ENCODE measurements at places on chromosomes 5 and 9.

GRCh38 chr5:72226950-72227349 is 93.1 kb downstream of the MRPS27 start:
- DNase-seq: no peak

- no peak for DNase-seq
Observed at GRCh38 chr5:14787801-14788579, 83.6 kb downstream of the ANKH start.

DNA sequence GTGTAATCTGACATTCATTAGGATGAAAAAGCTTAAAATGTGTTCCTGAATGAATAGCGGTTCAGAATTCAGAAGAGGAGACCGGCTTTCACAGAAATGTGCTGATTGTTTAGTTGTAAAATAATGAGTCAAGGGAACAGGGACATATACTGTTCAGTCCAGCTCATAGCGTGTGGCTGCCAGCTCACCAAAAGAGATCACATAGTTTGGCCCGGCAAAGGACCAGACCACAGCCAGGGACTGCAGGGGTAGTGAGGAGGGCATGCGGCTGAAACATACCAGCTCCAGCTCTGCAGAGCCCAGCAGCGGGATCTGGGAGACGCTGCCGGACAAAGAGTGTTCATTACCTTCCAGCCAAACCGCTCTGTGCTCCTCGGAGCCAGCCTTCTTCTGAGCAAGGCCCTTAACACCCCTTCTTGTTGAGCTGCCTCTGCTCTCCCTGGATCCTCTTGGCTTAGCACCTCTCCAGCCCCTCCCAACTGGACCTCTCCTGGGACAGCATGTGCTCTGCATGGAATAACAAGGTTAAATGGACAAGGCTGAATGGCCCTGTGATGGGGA is 116.8 kb upstream of the CNTLN start:
- no peak for DNase-seq

- no peak for DNase-seq
Observed at GRCh38 chr5:5521478-5521877, 99.0 kb downstream of the ICE1 start.

- no peak for DNase-seq
Observed at GRCh38 chr5:82862261-82862660, 214.9 kb downstream of the TMEM167A start.

GRCh38 chr9:26955222-26955903 is 849 bp upstream of the IFT74 start:
- no peak for DNase-seq

Measured in CD4-positive, alpha-beta T cell treated with Interleukin-17A for 1 hour (primary cell).